Activated naive CD8-positive, alpha-beta T cell treated with anti-CD3 and anti-CD28 coated beads, Interleukin-2, amount 50 U/mL, for 24 hours (primary cell): ENCODE measurements at places on chromosomes 6 and 20.
A peak's percentile ranks its signal among the peaks of the same experiment; 100 is the strongest.

- no peak for DNase-seq
These were observed 90.5 kb upstream of the LY86 start for GRCh38 chr6:6497976-6498375.

- no peak for DNase-seq
These were observed 218.4 kb upstream of the GGTLC1 start for GRCh38 chr20:24206995-24207394.

- no peak for DNase-seq
These were observed 5.0 kb upstream of the GFOD1 start for GRCh38 chr6:13492357-13492756.

DNA sequence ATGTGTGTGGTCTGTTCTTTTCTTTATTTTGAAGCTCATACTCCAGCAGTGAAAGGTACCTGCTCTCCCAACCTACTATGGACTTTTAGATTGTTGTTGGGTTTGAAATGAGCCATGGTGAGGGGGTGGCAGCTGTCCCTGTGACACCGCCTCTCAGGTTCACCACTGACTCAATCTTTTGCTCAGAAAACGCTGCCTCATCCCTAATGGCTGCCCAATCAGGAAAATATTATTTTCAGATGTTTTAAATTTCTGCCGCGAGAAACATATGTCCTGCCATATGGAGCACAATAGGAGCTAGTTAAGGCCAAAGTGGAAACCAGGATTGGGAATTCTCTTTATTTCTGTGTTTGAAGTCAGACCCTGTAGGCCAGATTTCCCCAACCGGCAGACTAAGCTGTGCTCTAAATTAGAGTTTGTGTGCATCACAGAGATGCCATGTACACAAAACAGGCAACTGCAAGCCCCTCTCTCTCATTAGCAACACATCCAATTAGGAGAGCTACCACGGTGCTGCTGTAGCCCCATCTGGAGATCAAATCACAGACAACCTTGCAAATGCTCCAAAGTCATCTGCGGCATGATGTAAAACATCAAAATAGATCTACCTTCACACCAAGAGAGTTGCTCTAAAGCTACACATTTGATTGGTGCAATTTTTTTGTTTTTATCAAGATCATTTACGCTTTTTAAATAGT lies 144.1 kb upstream of the BACH2 start:
- no peak for DNase-seq

- peak; percentile 28 for DNase-seq
These were observed at the start of gene PTK7 for GRCh38 chr6:43075670-43076463. PTK7 (plus strand) TSS chr6:43076314; CDS start chr6:43076489, 175 bp downstream.

- DNase-seq: no peak
These were observed 562.7 kb downstream of the RFPL4B start for GRCh38 chr6:112909781-112910180.

GRCh38 chr6:117481926-117482239 lies 591 bp upstream of the DCBLD1 start:
- no peak for DNase-seq

- no peak for DNase-seq
These were observed 137.7 kb upstream of the HEY2 start for GRCh38 chr6:125611573-125612344.

DNA sequence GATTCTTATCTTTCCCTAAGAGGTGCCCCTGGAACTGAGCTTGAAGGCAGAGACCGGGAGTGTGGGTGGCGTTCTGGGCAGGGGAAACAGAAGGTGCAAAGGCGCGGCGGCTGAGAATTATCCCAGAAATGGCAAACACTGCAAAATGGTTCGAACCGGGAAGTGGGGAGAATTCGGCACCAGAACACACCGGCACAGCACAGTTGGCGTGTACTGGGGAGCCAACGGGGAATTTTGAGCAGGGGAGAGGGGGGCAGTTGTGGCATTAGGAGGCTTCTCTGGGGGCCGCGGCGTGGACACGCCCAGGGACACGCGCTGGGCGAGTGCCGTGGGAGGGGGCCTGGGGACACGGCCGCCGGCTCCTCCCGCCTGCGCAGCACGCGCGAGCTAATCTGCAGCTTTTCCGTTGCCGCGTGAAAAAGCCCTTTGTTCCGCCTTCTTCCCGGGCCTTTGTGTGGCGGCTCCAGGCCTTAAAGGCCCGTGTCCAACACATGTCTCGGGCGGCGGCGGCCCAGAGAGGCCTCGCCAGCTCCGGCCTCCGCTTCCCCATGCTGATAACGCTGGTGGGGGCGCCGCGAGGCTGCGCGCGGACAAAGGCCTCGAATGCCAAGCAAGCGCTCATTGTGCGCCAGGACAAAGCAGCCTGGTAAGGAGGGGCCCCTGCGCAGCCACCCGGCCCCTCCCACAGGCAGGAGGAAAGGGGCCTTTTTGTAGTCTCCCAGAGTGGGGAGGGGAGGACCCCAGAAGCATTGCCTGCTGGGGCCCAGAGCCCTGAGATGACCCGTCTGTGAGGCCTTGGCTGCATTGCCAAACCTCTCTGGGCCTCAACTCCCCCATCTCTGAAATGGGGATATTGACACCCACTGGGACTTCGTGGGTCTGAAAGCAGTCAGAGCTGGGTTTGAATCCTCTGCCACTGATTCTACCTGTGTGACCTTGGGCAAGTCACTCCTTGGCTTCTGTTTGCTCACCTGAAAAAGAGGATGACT lies 82.8 kb downstream of the CD40 start:
- no peak for DNase-seq

GRCh38 chr20:17966432-17967310 lies 1.9 kb downstream of the SNX5 start:
- DNase-seq: no peak

DNA sequence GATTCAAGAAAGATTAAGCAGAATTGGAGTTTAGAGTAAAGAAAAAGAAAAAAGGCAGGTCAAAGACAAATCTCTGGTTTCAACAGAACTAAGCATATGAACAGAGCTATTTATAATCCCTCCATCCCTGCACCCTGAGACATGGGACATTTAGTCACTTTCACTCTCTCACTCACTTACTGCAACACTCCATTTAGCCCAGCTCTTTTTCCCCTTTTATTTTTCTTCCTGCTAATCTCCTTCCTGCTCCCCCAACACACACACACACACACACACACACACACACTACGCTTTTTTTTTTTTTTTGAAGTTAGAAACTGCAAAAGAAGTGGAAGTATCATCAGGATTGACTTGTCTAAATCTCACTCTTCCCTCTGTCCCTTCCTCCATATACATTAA lies 45.1 kb upstream of the TBC1D7 start:
- DNase-seq: no peak

DNA sequence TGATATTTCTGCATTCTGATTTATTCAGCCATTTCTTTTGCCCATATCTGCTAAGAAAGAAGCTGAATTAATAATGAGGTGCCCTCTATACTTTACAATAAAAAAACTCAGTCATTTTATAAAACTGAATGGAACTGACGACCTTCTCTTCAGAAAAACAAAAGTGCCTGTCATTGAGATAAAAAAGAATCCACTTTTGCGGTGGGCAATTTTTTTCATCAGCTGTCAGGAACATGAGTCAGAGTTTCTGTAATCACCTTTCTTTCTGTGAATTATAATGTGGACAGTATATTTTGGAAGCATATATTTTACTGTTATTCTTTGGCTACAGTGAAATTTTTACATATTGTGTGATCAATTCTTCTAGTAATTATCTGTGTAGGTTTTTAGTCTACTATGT lies 33.4 kb downstream of the IL20RA start:
- DNase-seq: no peak

GRCh38 chr6:6559994-6560570 lies 28.4 kb upstream of the LY86 start:
- no peak for DNase-seq

DNA sequence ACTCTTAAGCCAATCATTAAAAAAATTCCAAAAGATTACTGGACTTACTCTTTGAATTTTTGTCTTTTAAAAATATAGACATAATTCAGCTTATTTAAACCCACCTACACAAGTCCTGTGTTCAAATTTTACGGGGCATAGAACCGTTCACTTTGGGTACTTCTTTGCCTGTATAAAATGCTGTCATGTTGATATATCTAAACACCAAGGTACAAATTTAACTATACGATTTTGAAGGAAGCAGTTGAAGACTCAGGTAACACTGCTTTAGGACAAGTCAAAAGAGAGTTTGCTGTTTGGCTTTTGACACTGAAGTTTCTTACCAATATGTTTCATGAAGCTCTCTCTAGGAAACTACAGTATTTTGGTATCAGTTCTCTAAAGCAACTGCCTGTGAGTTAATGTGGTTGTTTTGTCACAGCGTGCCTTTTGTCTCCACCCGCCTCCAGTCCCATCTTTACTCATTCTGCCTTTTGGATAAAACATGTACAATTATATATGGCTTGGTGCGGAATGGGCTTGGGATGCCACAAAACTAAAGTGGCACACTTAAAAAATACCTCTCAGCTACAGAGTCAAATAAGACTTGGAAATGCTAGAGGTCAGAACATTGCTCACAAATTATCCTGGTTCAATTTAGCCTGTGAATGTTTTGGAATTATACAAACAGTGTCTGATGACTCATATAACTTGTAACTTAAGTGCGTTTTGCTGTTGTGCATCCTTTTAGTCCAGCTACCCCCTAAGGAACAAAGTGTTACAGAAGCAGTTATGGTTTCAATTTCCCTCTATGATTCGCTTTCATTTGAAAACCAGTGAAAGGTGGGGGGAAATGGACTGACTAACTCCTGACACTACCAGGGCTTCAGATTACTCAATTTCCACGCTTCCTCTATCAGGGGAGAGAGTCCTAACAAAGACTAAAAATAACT lies 38.7 kb downstream of the RGS17 start:
- DNase-seq: no peak

DNA sequence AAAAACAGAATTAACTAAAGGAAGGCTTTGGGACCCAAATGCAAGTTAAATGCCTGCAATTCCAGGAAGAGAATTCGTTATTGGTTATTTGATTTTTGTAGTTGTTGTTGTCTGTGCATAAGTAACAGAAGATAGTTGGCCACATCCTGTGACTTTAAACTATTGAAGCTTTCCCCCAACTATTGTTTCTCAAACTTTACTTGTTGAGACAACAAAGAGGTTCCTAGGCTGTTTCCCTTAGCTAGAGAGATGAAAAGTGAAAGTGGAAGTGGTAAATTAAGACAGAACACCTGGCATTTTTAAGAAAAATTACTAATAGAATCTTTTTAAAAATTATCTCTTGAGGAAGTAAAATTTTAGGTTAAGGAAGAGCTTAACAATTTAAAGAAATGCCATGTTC lies 525.2 kb downstream of the PKHD1 start:
- DNase-seq: no peak

GRCh38 chr6:68650142-68650541 lies 15.1 kb downstream of the ADGRB3 start:
- no peak for DNase-seq

- no peak for DNase-seq
These were observed 12.4 kb upstream of the MYT1 start for GRCh38 chr20:64151633-64152530.

DNA sequence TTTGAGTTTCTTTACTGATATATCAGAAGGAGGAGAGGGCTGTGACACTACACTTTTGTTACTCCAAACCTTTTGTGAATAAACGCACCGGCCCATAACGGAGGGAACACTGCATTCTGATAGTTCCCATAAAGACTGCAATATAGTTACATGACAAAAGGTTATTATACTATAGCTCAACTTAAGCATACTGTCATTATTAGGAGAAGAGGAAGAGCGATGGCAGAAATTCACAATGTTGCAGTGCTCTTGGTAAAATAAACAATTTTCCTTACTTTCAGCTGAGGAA lies 2.3 kb upstream of the PDE10A start:
- no peak for DNase-seq

DNA sequence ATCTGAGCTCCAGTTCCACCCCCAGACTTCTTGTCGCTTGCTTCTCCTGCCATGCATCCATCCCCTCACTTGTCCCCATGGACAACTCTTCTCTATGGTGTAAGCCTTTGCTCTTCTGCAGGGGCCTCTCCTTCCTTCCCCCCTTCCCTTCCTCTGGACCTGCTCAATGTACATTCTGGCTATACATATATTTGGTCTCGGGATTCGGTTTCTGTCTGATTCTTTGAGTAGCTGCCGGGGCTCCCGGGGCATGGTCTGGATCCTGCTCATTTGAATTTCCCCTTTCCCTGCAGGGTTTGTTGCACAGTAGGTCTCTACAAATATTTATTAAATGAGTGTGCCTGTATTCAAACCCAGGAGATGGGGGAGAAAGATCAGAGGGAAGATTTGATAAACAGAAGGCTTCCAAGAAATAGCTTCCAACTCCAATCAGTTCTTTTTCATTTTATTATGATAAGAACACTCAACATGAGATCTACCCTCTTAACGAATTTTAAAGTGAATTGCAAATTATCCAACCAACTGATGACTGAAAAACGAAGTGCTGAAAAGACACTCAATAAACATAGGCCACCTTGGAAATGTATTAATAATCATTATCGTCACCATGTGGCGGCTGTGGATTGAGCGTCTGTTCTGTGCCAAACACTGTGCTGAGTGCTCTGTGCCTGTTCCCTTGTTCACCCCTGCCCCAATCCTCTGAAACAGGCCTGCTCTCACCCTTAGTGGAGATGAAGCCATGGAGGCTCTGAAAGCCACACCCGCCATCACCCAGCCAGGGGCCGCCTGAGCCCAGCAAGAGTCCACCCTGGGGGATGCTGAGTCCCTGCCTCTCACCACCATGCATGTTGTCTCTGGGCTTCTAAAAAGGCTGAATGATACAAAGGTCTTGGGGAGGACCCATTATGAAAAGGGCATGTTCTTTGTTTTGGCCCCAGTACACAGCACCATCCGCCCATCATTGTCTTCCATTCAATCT lies 34.3 kb upstream of the APCDD1L start:
- no peak for DNase-seq

GRCh38 chr6:90066697-90067096 lies 172.4 kb downstream of the GJA10 start:
- DNase-seq: no peak

GRCh38 chr6:140380427-140381218 lies 1006.2 kb upstream of the CITED2 start:
- DNase-seq: no peak

- peak; percentile 17 for DNase-seq
These were observed 472 bp upstream of the PAQR8 start for GRCh38 chr6:52361414-52361944.
